Natural killer cell (primary cell): ENCODE measurements at places on chromosomes 7 and 10.

- DNase-seq, result no peak
These were observed 31.3 kb downstream of the ZNF783 start for GRCh38 chr7:149293338-149293737.

GRCh38 chr10:85612833-85613232 is 753.8 kb downstream of the GRID1 start:
- peak; percentile 47 for DNase-seq

DNA sequence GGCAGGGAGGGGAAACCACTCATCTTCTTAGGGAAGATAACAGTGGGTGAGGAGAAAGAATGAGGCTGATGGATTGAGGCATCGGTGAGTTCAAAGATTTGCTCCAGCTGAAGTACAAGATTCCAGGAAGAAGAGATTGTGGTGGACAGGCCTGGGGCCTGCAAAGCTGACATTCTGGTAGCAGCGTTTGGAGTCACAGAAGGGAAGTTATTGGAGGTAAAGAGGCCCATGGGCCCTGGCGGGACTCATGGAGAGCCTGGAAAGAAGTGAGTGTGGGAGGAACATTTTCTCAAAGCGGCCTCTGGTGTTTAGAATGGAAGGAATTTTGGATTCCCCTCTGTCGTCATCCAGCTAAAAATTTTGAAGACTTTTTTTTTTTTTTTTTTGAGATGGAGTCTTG is 160.0 kb upstream of the KLF6 start:
- no peak for DNase-seq

DNA sequence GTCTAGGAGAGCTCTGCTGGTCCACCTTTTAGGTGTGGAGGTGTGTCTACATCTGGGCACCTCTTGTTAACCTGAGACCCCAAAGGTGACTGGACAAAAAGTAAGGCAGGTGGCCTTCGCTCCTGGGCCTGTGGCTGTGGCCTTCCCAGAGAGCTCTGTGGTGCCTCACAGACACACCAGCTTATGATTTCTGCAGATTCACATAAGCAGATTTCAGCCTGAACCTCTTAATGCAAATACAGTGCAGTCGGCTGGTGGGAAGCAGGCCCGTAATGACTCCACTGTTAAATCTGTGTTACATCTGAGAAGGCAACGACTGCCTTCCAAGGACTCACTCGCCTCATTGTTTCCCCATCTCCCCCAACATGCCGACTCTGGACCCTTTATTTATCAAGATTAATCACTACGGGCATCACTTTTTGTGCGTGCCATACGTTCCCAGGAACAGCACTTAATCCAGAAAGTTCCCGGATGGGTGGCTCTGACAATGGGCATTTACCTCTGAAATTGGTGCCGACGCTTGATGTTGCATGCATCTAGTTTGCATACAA is 119.8 kb downstream of the EBF3 start:
- no peak for DNase-seq

- no peak for DNase-seq
These were observed 75.0 kb downstream of the C10orf105 start for GRCh38 chr10:71644307-71645180.

- no peak for DNase-seq
These were observed 159.3 kb downstream of the ST7 start for GRCh38 chr7:117112640-117113039.

- DNase-seq, result no peak
These were observed 101.6 kb upstream of the TNS3 start for GRCh38 chr7:47683485-47683898.

DNA sequence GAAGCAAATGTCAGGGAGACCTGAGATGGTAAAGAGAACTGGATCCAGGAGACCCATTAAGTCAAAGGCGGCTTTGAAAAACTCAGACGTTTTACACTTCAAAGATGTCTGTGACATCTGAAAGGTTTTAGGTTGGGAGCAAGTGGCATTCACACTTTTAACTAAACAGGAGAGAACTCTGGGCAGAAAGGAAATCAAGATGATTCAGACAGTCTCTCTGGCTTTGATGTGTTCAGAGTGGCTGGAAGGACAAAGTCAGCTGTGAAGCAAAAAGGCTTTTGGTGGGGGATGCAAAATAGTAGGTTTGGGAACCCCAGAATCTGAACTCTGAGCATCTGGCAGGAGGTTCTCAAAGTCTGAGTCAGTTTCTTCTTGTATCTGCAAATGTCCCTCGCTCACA is 66.6 kb downstream of the PRKCQ start:
- no peak for DNase-seq

DNA sequence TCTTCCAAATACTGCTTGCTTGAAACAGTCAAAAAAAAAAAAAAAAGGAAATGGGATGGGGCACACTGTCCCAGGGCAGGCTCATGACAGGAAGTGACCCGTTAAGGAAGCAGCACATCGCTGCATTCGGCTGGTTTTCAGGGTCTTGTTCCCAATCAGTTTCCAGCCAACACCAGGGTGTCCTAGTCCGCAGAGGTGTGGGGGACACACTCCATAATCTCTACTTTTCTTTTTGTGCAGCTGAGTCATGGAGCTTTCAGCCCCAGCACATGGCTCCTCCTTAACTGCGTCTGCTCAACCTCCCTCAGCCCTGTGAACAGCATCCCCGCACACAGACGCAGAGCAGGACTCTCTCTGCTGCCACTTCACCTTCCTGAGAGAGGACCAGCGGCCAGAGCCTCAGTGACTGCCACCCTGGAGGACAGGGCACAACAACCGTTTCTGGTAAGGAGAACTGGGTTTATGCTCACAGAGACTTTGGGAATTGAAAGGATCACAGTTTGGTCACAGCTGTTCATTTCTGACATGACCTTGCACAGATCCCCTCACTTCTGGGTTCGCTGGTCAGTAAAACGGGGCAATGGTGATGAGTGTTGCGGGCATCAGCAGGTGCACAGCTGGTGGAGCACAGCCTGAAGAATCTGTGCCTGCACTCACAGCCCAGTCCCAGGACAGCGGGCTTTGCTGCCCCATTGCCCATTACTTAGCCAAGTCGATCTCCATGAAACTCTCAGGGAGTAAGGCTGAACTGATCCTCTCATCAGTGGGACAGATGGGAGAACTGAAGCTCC is at the start of gene GIMAP5:
GIMAP5 (plus strand) TSS at position 154 of the 791 bp plus-strand sequence. CDS start 3,467 bp downstream, outside the sequence.
- peak; percentile 71 for DNase-seq

GRCh38 chr7:74040101-74040790 is 12.3 kb downstream of the ELN start:
- DNase-seq, result no peak

DNA sequence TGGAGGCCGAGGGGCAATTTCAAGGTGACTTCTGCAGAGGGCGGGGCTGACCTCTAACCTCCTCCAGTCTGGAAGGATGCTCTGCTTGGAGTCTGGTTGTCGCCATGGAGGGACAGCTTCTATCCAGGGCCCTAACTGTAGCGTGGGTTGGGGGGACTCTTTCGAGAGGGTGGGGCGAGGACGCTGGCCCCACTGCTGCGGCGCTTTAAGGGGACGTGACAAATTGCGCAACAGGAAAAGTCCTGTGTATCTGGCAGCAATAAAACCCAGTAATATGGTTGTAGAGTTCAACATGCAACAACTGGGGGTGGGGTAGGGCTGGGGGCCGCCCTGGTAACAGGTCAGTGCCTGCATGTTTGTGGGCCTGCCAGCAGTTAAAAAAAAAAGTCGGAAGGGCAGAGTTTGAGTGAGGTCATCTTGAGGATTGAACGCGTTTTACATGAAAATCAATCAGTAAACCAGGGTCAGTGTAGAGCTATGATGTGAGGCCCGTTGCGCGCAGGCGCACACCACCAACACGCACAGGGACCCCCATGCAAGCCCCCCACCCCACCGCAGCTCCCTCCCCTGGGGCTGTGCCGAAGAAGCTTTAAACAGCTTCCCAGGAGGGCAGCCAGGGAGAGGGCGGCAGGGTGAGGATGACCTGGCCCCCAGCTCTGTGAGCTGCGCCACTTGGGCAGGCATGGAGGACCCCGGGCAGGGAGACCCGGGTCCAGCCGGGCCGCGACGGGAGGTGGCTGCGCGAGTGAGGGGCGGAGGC is 4.3 kb downstream of the SHH start:
- DNase-seq, result no peak

DNA sequence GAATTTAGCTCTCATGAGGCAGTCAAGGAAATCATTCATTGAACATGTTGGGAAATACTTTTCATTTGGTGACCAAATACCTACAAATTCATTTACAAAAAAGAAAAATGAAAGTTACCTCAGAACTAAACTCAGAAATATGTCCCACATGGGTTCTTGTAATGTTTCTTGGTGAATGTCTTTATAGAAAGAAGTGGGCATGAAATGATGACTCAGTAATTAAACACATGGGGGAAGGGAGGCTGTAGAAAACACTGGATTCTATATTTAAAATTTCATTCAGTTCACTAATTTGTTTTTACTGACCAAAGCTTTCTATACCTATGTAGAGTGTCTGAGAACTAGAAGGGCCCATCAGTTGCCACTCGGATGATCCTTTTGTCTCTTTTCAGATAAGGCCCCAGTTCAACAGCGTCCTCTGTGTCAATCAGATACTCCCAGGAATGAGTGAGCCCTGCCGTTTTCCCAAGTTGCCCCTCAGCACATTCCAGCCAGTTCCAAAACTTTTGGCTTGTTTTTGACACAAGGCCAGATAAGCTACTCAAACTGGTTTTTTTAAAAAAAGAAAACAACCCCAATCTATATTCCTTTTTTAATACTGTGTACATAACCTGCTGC is 49.3 kb upstream of the AGBL3 start:
- DNase-seq, result no peak

DNA sequence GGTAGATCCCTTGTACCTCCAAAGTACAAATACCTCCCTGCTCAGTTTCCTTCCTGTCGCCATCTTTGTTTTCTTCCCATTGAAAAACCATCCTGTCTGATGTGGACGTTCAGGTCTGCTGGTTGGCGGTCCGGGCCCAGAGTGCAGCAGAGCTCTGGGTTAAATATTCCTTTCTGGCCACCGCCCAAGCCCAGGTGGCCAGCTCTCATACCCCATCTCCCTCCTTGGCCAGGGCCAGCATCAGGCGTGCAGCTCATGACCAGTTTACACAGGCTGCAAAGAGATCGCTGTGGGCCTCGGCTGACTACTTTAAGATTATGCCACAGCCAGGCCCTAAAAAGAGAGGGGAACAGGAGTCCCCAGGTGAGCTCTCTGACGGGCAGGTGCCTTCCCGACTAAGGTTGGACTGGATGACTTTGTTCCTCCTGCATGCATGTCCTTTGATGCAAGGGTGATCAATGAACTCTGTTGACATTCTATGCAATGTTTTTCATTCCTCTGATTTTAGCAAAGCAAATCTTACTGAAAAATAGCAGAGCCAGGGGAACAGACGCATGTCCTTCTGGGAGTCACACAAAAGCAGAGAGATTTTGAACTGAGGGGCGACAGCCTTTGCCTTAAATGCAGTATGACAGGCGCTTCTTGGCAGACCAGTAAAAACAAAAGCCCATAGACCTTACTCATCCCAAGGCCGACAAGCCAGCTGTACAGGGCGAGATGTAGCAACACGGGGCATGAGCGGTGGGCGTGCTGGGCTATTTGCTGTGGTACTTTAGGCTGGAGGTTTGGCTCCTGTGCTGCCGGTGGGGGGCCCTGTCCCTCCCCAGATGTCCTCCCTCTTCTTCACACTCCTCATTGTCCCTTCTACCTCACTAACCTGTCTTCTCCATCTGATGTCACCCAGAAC is 33.3 kb upstream of the SH2B2 start:
- no peak for DNase-seq
